ENCODE measurements at places on chromosomes 6 and 20. TPM values are rescaled to one million over a fixed set of nuclear protein-coding genes. Genes with fewer than 3 reads are reported as not detected.

DNA sequence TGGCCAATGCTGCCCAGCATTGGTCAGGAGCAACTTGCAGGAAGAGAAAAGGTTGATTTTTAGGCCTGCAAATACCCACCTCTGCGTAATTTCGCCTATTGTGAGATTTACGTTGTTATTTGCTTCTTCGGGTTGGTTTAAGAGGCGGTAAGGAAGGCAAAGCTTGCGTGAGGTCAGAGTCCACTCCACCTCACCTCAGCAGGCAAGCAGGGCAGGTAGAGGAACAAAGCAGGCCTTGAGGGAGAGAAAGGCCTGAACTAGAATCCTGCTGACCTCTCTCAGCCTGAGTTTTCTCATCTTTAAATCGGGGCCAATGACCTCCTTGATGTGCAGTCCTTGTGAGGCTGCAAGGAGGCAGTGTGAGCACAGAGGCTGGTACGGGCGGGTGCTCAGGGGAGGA lies 239.1 kb downstream of the CDC5L start:
- no peak for DNase-seq

- peak; percentile 60 for DNase-seq
Measured at GRCh38 chr6:17987697-17988421, 424 bp upstream of the KIF13A start.

DNA sequence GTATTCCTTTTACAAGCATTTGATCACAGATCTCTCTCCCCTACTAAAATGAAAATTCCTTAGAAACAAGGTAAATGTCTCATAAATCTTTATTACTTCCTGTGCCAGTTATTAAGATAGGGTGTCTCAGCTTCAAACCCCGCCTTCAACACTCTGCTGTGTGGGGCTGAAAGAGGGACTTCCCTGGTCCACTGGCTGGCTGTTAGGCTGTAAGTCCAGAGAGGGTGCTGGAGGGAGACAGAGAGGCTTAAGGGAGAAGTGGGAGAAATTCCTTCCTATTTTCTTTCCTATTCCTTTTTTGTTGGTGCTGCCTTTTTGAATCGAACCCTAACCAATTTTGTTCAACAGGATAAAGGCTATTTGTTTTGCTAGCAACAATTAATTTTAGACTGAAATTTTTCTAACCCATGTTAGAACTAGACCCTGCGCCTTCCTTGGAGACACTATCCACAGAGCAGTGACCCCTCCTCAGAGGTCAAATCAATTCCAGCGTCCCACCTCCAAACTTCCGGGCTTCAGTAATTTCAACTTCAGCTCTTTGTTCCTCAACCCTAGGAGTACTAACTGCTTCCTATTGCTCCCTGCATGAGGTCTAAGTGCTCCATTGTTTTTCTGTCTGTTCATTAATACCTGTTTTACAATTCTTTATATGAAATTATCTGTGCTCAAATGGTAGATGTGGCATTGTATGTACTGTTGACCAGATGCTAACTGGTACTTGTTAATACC lies 207.5 kb upstream of the OPRM1 start:
- no peak for DNase-seq

DNA sequence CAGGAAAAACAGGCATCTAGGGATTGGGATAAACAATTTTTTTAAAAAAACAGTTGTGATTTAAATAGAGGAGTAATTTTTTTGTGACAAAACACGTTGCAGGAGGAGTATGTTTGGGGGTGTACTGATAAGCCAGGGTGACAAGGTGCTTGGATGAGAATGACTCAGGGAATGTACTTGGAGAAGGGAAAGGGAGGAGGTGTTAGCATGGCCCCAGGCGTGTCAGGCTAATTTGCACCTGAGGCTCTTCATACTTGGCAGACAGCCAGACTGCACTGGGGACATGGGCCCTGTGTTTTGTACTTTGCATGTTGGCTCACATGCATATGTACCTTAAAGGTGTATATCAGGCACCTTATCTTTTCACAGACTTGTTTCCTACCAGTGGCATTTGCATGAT lies 22.8 kb downstream of the PANK2 start:
- no peak for DNase-seq

DNA sequence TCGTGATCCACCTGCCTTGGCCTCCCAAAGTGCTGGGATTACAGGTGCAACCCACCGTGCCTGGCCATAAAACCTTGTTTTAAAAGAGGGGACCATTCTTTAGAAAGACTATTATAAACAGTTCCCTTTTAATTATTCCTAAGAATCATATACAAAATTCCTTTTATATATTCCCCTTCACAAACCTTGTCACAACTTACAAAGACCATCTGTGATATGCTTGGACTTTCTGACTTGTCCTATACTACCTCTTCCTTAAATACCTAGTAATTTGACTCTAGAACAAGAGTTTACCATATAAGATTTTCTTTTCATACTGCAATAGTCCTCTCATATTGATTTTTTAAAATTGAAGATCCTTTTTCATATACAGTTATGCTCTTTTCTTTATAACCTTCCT lies 135.8 kb upstream of the PRSS16 start:
- DNase-seq = no peak

- no peak for DNase-seq
Measured at GRCh38 chr6:73802366-73802765, 106.4 kb downstream of the CD109 start.

- no peak for DNase-seq
Measured at GRCh38 chr20:53428996-53429395, 164.6 kb downstream of the ZNF217 start.

DNA sequence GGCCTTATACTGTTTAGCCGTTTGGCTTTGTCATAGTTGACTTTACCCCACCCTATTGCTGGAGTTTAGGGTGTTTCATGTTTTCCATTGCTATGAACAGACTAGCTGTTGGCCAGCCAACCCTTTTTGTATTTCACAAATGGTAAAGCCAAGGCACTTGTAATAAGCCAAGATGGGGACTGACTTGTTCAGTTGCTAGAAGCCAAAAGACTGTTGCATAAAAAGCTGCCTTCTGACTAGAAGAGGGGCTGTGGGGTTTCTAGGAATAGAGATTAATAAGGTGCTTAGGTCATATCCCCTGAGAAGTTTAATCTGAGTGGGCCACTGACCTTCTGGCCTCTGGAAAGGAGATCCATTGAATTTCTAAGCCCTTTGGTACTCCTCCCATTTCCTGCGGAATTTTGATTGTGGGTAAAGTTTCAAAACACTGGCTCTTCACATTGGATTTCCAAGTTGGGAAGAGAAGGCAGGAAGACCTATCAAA lies 211.1 kb downstream of the PLCB4 start:
- DNase-seq = no peak

DNA sequence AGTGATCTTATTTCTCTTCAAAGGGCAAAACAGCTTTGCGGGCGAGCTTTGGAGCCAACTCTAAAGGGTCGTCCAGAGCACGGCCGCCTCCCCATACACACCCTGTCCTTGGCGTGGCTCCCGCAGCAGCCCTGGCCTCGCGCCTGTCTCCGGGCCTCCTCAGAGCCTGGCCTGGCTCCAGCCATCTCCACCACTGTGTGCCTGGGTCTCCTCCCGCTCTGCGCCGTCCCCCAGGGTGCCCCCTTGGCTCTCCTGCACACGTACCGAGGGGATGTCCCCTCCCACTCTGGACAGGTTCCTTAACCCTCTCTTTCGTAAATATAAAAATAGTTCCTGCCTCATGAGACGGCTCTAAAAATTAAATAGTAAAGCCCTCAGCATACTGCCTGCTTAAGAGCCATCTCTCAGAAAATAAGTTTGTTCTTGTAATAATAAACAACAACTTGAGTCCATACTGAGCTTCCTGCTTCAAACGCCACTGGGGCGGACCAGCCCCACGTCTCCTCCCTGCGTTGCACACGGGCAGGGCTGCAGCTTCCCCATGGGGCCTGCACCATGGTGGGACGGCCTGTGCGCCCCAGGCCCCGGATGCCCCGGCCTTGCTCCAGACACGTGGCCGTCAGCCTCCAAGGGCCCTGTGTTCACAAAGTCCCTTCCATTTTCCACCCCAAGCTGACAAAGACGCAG lies 226.2 kb downstream of the TTLL2 start:
- DNase-seq = no peak

DNA sequence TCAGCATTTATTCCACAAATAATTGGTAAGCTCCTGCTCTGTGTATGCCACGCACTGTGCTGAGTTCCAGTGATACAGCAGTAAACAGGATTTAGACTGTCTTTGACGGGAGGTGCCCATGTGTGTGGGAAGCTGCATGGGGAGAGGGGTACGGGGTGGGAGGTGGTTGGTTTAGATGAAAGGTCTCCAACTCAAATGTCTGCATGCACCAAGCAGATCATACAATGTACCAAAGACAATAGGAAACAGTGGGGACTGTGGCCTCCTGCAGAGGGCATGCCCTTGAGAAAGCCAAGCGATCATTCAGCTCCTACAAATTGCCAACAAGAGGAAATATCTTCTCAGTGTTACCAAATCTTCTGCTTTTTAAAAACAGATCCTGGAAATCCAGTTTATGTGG lies 36.1 kb downstream of the SLC22A2 start:
- no peak for DNase-seq

DNA sequence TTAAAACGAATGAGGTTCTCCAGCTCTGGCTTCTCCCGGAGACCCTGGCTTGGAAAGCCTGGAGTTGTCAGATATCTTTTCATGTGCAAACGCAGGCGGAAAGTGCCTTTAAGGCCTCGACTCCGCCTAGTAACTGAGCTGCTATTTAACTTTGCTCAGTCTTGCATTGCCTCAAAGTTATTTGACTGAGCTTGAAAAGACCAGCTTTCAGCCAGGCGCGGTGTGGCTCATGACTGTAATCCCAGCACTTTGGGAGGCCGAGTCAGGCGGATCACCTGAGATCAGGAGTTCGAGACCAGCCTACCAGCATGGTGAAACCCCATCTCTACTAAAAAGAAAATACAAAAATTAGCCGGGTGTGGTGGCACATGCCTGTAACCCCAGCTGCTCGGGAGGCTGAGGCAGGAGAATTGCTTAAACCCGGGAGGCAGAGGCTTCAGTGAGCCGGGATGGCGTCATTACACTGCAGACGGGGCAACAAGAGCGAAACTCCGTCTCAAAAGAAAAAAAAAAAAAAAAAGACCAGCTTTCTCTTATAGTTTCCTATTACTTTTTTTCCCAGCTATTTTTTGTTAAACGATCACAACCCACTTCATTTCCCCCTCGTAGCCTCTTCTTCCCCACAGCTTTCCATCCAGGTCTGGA lies 1.9 kb downstream of the GCNT2 start:
- DNase-seq = no peak

GRCh38 chr20:46349035-46349741 lies 40.9 kb upstream of the CDH22 start:
- no peak for DNase-seq

DNA sequence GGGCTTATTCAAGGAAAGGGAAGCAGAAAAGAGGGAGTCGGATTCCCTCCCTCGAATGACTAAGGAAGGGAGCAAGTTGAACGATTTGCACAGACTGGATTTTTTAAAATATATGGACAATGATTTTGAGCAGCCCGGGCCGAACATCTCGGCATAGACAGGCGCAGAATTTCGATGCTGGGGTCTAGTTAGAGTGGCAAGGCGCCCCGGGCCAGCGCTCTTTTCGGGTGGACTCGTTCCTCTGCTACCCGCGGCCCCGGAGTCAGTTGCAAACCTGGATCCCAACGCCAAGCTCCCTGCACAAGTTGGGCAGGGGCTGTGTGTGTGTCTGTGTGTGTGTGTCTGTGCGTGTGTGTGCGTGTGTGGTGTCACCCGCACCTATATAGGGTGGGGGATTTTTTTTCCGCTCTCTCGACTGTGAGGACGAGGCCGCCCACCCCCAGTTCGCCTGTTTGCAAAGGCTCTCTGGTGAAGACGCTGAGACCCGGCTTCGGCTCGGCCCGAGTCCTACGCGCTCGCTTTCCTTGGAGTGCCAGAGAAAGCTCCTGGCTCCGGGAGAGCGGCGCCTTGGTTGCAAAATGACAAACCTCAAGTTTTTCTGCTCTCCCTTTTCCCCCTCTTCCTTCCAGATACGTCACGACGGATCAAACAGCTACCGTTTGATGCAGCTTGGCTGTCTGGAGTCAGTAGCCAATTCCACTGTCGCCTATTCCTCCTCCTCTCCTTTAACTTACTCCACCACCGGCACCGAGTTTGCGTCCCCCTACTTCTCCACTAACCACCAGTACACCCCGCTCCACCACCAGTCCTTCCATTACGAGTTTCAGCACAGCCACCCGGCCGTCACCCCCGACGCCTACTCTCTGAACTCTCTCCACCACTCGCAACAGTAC lies 1.4 kb downstream of the TFAP2D start:
- no peak for DNase-seq

GRCh38 chr6:10351791-10352190 lies 63.1 kb downstream of the TFAP2A start:
- DNase-seq = no peak

DNA sequence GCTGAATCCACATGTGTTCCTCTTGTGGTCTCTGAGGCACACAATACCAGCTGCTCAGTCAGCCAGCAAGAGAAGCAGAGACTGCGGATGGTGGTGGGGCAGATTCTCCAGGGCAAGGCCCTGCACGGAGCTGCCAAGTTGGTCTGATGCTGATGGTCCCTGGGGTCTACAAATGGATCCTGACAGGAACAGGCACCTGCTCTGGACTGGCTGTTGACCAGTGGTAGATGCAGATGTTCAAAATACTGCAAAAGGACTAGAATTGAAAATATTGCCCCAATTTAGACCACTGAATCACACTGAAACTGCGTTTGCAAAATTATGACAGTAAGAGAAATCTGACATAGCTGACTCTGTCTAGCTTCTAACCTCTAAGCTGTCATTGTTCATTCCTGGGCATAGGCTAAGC lies 29.6 kb upstream of the TUBB2A start:
- no peak for DNase-seq

DNA sequence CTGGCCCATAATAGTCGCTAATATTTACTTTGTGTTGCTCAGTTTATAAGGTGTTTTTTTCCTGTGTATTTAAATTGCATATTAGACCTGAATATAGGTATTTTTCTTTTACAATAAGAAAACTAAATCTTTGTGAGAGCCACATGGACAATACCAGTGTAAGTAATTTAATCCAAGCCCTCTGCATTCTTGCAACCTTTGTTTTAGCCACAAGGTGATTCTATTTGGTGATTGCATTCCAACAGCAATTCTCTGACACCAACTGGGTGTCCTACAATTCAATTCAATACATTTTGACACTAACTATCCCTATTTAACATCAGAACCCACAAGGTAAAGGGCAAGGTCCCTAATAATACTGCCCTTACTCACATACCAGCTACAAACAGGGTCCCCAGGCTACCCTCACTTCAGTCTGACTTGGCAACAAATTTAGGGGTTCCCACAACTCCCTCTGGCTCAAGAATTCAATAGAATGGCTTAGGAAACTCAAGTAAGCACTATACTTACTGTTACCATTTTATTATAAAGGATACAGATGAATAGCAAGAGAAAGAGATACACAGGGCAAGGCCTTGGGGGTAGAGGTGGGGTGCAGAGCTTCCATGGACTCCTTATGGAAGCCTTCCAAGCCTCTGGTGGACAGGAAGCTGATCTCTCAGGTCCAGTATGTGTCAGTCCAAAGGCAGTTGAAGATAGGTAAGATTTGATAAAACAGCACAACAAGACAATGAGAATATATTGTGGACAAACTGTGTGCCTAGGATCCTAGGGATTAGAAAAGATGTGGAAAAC lies 169.3 kb downstream of the CD83 start:
- DNase-seq = no peak

- DNase-seq = no peak
Measured at GRCh38 chr6:125498606-125499005, 196.8 kb upstream of the HDDC2 start.

- no peak for DNase-seq
Measured at GRCh38 chr20:16314320-16314719, 258.9 kb downstream of the KIF16B start.

Gene CFB
- 20.8 TPM for polyA plus RNA-seq

Gene MRAP2
- polyA plus RNA-seq = 2.7 TPM

Gene MOG
- 0.06 TPM for polyA plus RNA-seq

Gene JPH2
- polyA plus RNA-seq = 1.4 TPM

Gene ATP9A
- 59.9 TPM for polyA plus RNA-seq

Gene PBOV1
- polyA plus RNA-seq = not detected

Gene SLC17A9
- polyA plus RNA-seq = 1.5 TPM

Gene ATP5F1E
- polyA plus RNA-seq = 180 TPM

Gene PRSS35
- 46.3 TPM for polyA plus RNA-seq

Gene ITPA
- 51.1 TPM for polyA plus RNA-seq

Measured in right renal pelvis (tissue), 4 donors.